NCI-H1092 (cell line): ENCODE measurements at places on chromosomes 12 and 14.

- DNase-seq: no peak
Measured at GRCh38 chr12:13372386-13372785, 175.9 kb downstream of the EMP1 start.

GRCh38 chr12:13735734-13736133, 245.7 kb downstream of the GRIN2B start:
- no peak for DNase-seq

GRCh38 chr12:51911307-51911706, 4.0 kb downstream of the ACVRL1 start:
- DNase-seq: no peak

- no peak for DNase-seq
Measured at GRCh38 chr12:103794309-103795213, 46.5 kb downstream of the NT5DC3 start.

GRCh38 chr12:2125651-2126522, 73.1 kb downstream of the CACNA1C start:
- DNase-seq: no peak

- no peak for DNase-seq
Measured at GRCh38 chr14:70190156-70190555, 1.4 kb upstream of the SLC8A3 start.

GRCh38 chr12:4270831-4271716, 2.5 kb upstream of the CCND2 start:
- DNase-seq: no peak

DNA sequence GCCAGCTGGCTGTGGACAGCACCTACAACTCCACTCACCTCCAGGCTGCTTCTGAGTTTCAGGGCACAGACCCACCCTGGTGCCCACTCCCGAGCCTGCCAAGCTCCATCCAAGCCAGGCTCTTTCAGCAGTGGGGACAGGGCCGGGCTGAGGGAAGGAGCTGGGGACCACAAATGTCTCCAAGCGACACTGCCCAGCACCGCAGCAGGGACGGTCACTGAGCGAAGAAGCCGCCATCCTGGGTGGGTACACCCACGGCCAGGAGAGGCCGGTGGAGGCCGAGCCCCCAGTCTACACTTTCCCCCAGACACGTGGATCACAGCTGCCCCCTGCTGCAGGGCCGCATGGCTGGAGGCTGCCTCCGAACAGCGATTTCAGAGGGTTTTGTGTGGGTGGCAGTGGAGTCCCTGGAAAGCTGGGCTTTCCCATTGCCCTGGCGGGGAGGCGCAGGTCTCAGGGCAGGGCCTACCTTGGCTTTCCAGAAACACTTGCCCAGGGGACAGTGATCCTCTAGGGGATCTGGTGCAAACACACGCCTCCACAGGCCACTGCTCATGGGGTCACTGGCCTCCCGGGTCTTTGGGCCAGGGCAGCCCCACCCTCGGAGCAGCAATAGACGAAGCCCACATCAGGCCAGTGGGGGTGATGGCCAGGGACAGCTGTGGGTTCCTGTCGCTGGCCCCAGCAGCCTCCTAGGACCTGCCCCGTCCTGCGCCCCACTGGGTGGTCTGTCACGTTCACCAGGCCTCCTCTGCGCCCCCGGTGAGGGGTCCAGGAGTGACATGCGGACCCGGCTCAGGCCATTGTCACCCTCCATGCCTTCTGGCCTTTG, 1.2 kb upstream of the GPR132 start:
- DNase-seq: no peak

GRCh38 chr12:121465921-121466793, 66.2 kb downstream of the RNF34 start:
- no peak for DNase-seq

DNA sequence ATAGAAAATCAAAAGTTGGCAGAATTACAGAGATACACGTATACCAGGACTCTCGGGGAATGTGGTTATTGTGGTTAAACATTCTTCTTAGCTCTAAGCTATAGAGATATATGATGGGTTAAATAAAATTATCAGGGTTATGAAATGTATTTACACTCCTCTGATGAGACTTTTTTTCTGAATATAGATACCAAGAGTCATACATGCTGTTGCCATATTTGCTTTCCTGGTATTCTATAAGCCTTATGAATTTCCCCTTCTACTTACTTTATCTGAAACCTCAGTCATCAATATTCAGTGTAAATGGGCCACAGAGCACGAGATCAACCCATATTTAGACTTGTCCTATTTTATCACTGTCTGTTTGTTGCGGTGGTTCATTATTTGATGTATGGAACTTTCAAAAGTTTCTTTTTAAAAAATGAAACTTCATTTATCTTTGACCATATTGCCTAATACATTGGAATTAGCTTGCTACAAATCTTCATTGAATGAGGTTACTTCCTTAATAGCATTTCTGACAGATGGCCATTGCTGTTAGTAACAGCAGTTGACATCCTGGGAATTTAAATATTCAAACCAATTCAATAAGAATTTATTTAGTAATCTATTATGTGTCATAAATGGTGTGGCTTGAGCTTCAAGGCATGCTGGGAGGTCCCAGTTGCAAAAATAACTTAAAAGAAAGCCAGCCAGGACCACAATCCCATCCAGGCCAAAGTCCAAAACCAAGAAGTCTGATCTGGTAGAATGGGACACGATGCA, 393.5 kb downstream of the PCNX1 start:
- no peak for DNase-seq

DNA sequence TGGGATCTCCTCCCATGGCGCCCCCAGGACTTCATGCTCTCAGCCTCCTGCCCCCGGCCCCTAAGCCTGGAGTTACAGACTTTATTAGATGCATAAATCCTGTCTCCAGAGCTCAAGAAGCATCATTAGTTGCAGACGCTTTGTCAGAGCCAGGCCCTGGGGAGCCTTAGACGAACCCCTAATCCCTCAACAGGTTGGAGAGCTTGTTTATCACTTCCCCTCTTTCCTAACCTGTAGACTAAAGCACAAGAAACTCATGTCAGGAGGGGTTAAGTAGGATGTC, 260 bp upstream of the NPFF start:
- no peak for DNase-seq

DNA sequence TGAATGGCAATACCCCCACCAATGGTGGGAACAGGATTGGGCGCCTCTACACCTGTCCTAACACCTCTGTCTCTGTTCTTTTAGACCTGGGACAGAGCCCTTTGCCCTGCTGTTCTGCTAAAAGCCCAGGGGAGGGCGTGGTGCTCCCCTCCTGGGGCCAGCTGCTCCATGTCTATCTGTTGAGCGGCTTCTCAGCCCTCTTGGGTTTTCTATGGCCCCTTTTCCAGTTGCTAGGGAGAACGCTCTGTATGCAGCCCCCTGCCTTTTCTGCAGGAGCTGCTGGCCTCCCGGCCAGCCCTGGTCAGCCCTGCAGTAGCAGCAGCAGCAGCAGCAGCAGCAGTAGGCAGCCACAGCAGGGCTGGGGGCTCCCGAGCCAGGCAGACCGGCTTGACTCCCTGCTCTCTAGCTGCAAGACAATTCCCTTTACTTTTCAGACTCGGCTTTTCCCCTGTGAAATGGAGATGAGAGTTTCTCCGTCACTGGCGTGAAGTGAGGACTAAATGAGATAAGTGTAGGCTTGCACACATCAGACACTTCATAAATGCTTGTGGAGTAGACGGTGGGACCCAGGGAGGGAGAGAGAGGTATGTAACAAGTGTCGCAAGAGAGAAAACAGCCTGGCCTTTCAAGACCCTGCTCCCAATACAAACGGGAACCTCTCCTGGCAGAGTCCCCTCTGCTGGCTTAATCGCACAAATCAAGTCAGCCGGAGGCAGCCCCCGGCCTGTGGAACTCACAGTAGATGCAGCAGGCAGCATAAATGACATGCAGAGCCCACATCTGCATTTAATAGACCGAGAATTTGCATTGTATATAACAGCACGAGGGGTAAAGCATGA, 1.0 kb downstream of the RTL1 start:
- no peak for DNase-seq

DNA sequence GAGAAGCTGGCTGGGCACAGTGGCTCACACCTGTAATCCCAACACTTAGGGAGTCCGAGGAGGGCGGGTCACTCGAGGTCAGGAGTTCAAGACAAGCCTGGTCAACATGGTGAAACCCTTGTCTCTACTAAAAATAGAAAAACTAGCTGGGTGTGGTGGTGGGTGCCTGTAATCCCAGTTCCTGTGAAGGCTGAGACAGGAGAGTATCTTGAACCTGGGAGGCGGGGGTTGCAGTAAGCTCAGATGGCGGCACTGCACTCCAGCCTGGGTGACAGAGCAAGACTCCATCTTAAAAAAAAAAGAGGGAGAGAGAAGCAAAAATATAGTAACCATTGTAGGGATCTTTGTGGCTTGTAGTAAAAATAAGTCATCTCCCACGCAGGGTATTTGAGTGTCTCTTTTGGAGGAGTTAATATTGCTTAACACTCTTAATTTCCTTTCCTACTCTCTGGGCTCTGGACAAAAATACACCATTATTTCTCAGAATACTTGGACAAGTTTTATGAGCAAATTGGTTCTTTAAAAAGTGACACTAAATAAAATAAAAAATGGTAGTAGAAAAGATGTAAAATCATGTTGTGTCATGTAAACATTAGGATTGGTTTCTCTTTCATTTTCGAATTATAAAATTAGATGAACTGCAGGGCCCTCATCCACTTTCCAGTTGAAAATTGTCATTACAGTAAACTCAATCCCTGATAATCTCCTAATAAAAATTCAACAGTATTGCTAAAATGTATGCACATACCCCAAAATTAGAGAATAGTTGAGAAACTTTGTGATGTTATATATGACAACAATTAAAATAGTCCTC, 61.1 kb upstream of the C12orf71 start:
- no peak for DNase-seq

DNA sequence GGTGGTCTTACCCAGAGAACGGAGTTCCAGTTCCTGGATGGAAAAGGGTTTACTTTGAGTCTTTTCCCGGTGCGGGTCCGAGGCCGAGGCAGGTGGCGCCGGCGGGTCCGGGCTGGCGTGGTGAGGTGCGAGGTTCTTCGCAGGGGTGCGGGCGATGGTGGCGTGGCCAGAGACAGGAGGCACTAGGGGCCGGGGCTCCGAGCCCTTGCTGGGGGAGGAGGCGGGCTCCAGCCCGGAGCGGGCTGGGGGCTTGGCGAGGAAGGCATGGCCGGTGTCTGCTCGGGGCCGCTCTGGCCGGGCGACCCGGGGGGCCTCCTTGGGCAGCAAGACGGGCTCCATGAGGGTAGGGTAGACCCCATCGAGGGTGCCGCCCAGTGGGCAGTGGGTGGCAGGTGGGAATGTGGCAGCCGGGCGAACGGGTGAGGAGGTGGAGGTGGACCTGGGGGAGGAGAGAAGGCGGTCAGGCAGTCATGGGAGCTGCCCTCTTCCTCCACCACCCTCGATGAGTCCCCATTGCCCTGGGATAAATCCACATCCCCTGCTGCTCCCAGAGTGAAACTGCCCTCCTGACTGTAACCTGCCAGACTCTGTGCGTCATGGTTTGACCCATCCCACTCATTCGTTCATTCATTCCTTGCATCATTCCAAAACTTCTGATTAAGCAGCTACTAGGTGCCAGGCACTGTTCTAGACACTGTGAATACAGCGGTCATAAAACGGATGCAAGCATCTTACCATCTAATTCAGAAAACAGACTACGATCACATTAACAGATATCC, 42.0 kb downstream of the RFLNA start:
- DNase-seq: no peak

DNA sequence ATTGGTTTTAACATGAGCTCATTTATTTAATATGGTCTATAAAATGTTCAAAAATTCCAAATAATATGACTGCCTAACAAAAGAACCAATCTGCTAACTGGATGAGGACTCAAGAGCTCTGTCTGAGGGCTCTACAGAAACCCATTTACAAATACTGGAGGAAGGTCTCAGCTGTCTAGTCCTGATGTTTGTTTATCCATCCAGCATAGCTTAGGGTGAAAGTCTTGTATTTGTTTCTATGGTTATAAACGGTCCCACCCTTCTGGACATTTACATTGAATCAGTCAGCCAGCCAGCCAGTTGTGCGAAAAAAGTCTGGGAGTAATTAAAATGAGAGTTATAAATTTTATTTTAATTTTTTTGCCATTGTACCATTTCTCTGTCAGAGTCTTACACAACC, 220.7 kb downstream of the BMP4 start:
- DNase-seq: no peak

DNA sequence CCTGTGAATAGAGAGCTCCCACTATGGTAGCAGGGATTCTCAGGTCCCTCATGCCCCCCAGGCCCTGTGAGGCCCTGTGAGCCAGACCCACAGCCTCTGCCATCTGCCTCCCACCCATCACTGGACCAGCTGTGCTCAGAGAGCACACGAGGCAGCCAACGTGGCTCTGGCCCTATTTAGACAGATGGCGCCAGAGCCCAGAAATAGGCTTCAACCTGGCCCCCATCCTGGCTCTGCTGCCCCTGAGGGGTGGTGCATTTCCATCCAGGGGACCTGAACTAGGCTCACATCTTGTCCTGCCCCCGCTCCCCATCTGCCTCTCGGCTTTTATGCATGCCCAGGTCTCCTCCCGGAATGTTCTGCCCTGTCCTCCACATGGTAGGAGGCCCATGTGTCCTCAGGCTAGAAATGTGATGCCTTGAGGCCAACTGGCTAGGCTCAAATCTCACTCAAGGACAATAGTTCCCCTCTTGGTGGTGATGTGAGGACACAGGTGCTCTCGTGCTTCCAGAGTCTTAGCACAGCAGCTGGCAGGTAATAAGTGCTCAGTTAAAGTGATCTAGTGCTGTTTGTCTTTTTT, 18.9 kb downstream of the TMEM63C start:
- no peak for DNase-seq

GRCh38 chr12:6193853-6194815, 6.1 kb upstream of the CD9 start:
- DNase-seq: no peak

- no peak for DNase-seq
Measured at GRCh38 chr12:90460681-90461080, 494.3 kb downstream of the CCER1 start.

DNA sequence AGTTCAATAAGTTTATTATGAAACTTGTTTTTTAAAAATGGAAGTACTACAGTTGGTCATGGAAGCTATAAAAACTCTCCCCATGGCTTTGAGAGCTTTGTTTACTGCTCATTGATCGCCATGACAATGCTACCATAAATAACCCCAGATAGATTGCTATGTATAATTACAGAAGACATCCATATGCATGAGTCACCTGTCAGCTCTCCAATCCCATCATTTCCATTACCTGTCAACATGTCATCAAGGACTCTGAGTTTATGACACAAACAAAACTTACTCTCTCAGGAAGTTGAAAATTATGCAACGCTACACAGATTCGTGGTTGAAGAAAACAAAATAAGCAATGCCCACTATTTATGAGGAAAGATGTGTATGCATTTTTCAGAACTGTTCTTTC, 144.4 kb downstream of the SEC23A start:
- no peak for DNase-seq

DNA sequence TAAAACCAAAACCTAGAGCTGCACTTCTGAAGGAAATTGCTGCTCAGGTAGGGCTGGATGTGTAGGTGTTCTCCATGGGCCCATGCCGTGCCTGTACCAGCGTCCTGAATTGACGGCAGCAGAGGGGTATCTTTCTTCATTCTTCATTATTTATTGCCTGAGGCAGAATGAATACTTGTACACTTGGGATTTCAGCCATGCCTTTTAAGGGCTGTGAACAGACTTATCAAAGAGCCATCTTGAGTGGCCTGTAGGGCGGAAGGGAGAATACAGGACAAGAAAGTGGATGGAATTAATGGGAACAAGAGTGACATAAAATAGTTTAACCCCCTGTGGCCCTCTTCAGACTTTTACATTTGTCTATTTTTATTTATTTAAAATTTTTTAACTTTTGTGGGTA, 61.4 kb downstream of the RASSF3 start:
- DNase-seq: no peak
